Ureter (tissue), 1 donor: ENCODE measurements at places on chromosomes 7 and 10. TPM values are rescaled to one million over a fixed set of nuclear protein-coding genes. Genes with fewer than 3 reads are reported as not detected.

Gene STEAP2
- total RNA-seq = 47.1 TPM

Gene MASTL
- 12.6 TPM for total RNA-seq

Gene KAZALD1
- 3.4 TPM for total RNA-seq

Gene ST8SIA6
- 0.73 TPM for total RNA-seq

Gene PLAC9
- 44.2 TPM for total RNA-seq

Gene EPHB6
- total RNA-seq = 55.9 TPM

Gene SLC18A2
- total RNA-seq = 2.1 TPM

Gene FAM241B
- total RNA-seq = 5.6 TPM

Gene ZNF485
- 17.6 TPM for total RNA-seq

Gene C10orf62
- total RNA-seq = not detected

Gene MMP21
- not detected for total RNA-seq

Gene FOXP2
- 13.5 TPM for total RNA-seq

Gene IGFBP3
- 445 TPM for total RNA-seq

Gene IDI2
- not detected for total RNA-seq

Gene WIPF3
- 2.3 TPM for total RNA-seq

Gene NUPR2
- total RNA-seq = 2.8 TPM

Gene LOXL4
- 3.0 TPM for total RNA-seq

Gene SLC16A9
- total RNA-seq = 8.0 TPM

Gene SPDYE8
- total RNA-seq = not detected

Gene DYNC1I1
- 14.6 TPM for total RNA-seq

Gene OR2A1
- total RNA-seq = not detected

Gene CRHR2
- 0.34 TPM for total RNA-seq

Gene KDM7A
- 17.7 TPM for total RNA-seq

Gene DNMBP
- 54.6 TPM for total RNA-seq

Gene NEURL1
- 1.2 TPM for total RNA-seq

Gene CHST12
- 19.0 TPM for total RNA-seq

Gene TDRD1
- total RNA-seq = 0.23 TPM

Gene PFKFB3
- 62.2 TPM for total RNA-seq

Gene SEC61G
- total RNA-seq = 59.2 TPM

Gene ITIH5
- total RNA-seq = 25.5 TPM

Gene PARD3
- total RNA-seq = 73.5 TPM

Gene PON1
- not detected for total RNA-seq

Gene CLCN1
- total RNA-seq = 0.31 TPM

Gene MAT1A
- 0.75 TPM for total RNA-seq

Gene VENTX
- 0.81 TPM for total RNA-seq

Gene SORCS1
- 0.99 TPM for total RNA-seq

Gene GDF10
- total RNA-seq = 1.5 TPM

Gene CCDC7
- total RNA-seq = 31.7 TPM

Gene ZNF107
- 13.8 TPM for total RNA-seq

Gene RAPGEF5
- 56.9 TPM for total RNA-seq

Gene STX1A
- total RNA-seq = 8.4 TPM

Gene MYL10
- total RNA-seq = not detected

Gene CACNA2D1
- 20.2 TPM for total RNA-seq

Gene MRC1
- total RNA-seq = 13.1 TPM

Gene FKBP6
- total RNA-seq = not detected

Gene PLAU
- 13.8 TPM for total RNA-seq

Gene MSS51
- total RNA-seq = 3.0 TPM

Gene TRPV6
- 27.7 TPM for total RNA-seq

Gene ACHE
- 4.0 TPM for total RNA-seq

Gene ACSM6
- total RNA-seq = 1.8 TPM

Gene UTF1
- total RNA-seq = not detected
